ENCODE measurements at places on chromosomes 3 and 15.

DNA sequence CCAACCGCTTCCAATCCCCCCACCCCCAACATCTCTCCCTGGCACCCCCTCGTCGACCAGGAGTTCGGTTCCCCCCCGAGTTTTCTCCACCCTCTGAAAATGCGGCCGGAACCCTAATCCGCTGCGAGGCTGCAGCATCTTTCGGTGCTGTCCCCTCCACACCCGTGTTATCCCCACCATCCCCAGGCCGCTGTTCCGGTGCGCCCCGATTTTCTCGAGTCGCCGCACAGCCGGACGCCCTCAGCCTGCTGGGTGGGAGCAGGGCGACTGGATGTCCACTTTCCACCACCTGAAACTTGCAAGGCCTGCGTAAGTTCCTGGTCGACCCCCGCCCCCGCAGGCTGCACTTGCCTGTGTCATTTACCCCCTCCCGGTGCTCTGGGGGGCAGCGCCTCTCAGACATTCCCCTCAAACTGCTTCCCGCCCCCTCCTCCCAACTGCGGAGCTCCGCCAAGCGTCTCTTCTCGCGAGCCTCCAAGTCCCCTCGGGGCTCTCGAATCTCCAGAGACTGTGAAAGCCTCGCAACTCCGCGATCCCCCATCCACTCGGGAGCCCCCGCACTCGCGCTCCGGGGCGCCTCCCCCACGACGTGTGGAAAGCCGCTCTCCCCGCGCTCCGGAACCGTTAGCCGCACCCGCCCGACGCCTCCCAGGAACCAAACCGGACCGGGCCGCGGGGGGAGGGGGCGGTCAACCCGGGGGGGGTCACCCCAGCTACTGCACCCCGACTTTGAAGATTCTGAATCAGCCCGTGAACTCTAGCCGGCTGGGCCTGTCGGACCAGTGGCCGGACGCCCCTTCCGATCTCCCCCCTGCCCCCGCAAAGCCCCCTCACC, 566 bp downstream of the ETV5 start:
- peak; percentile 60 for DNase-seq

DNA sequence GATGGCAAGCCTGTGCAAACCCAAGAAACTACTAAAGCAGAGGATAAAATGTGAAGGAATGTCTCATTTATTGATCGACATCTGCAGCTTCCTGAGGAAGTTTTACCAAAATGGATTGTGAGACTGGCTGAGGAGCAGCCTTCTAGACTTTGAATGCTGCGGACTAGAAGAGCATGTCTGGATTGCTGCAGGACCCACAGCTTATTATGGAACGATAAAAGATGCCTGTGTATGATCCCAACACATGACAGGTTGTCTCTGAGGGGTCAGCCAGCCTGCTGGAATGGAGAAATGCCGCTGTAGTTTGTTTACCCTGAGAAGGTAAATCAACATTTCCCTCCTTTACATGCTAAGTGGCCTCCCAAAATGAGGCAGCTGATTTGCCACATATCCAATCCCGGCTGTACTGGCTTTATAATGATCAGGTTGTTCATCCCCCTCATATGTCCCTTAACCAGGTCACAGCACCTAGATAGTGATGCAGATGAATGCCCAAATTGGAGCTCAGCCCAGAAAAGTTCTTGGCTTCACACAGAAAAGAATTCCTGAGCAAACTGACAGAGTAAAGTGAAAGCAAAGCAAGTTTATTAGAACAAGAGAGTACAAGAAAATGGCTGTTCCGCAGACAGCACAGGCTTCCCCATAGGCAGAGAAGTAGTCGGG, 63.9 kb downstream of the IL12A start:
- no peak for DNase-seq

GRCh38 chr3:42247576-42248027, 18.4 kb downstream of the CCK start:
- DNase-seq = no peak

DNA sequence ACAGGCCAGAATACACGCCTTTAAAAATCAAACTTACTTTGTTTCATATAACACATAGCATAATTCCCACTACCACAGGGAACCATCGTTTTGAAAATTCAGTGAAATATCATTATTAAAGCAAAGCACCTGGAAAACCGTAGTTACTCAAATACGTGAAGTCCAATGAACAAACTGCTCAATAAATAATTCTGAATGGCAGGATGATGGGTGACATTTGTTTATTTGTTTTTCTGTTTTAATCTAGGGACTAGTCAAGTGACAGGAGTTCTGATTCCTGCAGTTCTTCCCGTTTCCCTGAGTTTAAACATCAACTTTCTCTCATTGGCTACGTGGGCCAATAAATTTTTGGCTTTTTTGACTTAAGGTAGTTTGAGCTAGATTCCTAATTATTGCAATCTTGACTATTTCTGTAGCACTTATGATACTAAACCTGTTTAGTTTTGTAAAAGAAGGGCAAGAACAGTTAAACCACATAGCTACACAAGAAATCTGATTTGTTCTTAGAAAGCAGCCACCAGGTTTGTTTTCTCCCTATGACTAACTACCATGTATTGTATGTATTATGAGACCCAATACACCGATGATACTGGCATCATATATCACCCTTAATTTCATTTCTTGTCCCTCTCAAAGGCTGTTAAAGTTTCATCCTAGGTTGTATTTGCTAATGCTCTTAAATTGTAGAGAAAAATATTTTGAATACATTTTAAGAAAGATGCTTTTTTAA, 411.2 kb downstream of the SHQ1 start:
- DNase-seq = no peak

- no peak for DNase-seq
These were observed 310.2 kb downstream of the TBC1D5 start for GRCh38 chr3:17432236-17432635.

DNA sequence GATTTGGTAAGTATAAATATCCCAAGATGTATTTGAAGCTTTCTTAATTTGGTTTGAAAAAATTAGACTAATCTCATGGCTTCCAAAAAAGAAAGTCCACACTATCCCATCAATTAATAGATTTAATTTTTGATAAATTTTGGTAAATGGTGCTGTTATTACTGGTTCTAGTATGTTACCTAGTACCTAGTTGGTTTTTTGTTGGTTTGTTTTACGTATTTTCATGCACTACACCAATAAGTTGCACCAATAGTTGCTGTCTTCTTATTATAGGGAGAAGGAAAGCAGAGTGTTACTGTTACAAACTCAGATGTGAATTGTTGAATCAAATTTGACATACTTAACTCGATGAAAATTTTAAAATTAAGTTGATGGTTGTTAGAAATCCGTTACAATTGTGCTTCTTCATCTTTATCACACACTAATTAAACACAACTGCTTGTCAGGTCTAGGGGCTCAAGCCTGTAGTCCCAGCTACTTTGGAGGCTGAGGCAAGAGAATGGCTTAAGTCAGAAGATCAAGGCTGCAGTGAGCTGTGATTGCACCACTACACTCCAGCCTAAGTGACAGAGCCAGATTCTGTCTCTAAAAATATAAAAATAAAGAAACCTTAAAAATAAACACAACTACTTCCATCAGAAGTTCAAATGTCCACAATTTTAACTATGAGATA, 23.1 kb upstream of the MBNL1 start:
- DNase-seq = no peak

DNA sequence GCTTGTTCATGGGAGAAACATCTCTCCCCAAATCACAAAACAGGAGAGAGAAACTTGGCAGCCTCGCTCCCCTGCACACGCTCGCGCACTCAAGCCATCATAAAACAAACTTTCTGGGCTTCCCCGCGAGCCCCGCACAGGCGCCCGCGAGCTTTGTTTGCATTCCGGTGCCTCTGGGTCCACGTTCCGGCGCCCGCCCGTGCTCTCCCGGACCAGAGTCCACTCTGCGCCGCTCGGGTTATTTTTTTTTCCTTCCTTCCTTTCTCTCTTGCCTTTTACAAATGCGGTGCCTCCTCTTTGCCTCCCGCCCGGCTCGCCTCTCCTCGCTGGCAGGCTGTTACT, 363 bp downstream of the MAGI1 start:
- no peak for DNase-seq

All from mesothelial cell of epicardium (in vitro differentiated cells).